Lung microvascular endothelial cell (primary cell): ENCODE measurements at places on chromosomes 6 and 20.

- DNase-seq = no peak
Measured at GRCh38 chr6:125931733-125932450, 24.7 kb upstream of the HINT3 start.

GRCh38 chr6:7954477-7955200 lies 44.1 kb upstream of the TXNDC5 start:
- DNase-seq = peak; percentile 55

- DNase-seq = no peak
Measured at GRCh38 chr6:119446115-119446554, 96.6 kb upstream of the MAN1A1 start.

DNA sequence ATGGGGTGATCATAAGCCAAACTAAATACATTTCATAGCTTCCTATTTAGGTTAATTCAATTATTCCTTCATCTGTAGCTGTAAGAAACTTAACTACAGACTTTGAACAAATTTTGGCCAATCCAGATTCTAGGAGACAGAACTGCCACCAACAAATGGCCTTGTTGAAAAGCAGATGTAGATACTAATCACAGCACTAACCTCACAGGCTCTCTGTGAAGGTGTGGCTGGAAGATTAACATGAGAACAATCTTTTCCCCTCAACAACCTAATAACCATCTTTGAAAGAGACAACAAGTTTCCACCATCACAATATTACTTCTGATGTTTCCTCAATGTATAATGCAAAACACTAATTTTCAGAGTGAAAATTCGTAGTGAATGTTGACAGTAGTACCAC lies 87.8 kb downstream of the SESN1 start:
- DNase-seq = no peak

GRCh38 chr20:23249541-23249940 lies 101.0 kb upstream of the NXT1 start:
- no peak for DNase-seq

DNA sequence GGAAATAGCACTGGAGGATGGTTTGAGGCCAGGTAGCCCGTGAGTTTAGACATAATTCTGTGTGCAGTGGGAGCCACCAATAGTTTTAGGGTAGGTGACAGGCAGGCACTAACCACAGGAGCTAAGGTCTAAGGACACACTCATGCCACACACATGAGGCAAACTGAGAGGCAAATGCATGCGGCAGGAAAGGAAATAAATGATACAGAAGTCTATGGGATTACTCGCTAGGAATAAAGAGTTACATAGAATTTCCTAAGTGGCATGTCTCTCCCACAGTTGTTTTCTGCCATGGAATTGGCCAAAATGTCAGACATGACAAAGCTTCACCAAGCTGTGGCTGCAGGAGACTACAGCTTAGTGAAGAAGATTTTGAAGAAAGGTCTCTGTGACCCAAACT lies 4.9 kb downstream of the ANKRD66 start:
- DNase-seq = no peak

DNA sequence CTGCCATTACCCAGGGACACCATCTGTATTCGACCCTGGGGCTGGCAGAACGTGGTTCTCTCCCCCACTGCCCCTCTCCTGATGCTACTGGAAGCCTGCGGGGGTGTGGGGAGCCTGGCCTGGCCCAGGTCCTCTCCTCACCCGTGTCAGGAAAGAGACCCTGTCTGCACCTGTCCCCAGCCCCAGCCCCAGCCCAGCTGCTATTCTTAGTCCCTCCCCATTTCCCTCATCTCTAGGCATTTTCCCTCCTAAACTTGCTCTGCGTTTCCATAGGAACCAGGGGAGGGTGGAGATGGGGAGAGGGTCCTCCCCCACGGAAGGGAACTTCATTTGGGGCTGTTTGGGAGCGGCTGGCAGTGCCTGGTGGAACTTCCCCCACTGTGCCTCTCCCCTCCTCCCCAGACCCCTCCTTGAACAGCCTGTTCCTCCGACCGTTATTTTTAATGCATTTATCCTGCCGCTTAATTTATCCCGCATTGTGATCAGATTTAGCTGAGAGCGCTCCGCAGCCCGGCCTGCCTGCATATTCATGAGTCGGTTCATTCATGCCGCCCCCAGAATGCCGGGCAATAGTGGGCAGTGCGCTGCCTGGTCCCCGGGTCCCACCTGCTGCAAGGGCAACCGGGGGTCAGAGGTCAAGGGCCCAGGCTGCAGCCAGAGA lies 31.8 kb upstream of the DLGAP4 start:
- no peak for DNase-seq

GRCh38 chr6:137112067-137112355 lies 61.4 kb downstream of the IL22RA2 start:
- DNase-seq = no peak

DNA sequence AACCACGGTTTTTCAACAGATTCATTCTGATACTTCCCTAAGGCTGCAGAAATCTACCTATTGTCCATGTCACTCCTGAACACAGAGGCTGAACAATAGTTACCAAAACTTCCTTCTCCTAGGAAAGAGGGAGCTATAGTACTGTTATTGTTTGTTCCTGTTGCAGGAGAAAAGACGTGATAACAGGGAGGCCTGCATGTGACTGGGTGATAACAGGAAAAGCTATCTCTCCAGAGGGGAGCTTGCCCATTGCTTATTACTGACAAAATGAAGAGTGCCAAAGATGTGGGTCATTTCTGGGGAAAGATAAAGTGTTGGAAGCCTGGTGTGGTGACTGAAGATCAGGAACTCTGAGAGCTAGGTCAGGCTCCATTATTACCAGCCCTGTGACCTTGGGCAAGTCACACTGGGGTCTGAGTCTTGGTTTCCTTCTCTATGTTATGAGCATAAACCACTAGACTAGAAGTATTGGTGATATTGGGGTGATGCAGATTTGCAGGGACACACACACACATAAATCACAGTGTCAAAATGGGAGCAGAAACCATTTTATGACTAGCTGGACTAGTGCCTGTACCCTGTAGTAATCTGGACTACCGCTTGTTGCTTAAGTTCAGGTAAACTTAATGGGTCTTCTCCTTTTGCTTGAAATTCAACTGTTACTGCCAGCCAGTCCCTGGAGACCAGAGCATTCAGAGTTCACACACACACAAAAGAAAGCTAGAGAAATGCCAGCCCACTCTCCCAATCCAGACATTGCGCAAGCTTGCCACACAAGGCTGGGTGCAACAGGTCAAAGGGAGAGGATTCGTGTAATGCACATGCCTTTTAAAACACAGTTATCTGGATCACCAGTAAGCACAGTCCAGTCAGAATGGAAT lies 136.0 kb upstream of the CNR1 start:
- no peak for DNase-seq

GRCh38 chr20:13819885-13820645 lies 35.2 kb downstream of the NDUFAF5 start:
- peak; percentile 54 for DNase-seq
